Activated CD4-positive, alpha-beta T cell treated with anti-CD3 and anti-CD28 coated beads, Interleukin-2, amount 50 U/mL, for 48 hours (primary cell): ENCODE measurements at places on chromosomes 6 and 20.

GRCh38 chr6:140046016-140046632, 671.7 kb upstream of the CITED2 start:
- DNase-seq: no peak

GRCh38 chr20:41169162-41169690, 31.9 kb downstream of the PLCG1 start:
- no peak for DNase-seq

GRCh38 chr6:170142559-170142958, 148.3 kb downstream of the DLL1 start:
- DNase-seq: no peak

- no peak for DNase-seq
These were observed 722.2 kb upstream of the EYS start for GRCh38 chr6:66429210-66429609.

GRCh38 chr20:46928580-46929132, 34.0 kb downstream of the EYA2 start:
- no peak for DNase-seq

DNA sequence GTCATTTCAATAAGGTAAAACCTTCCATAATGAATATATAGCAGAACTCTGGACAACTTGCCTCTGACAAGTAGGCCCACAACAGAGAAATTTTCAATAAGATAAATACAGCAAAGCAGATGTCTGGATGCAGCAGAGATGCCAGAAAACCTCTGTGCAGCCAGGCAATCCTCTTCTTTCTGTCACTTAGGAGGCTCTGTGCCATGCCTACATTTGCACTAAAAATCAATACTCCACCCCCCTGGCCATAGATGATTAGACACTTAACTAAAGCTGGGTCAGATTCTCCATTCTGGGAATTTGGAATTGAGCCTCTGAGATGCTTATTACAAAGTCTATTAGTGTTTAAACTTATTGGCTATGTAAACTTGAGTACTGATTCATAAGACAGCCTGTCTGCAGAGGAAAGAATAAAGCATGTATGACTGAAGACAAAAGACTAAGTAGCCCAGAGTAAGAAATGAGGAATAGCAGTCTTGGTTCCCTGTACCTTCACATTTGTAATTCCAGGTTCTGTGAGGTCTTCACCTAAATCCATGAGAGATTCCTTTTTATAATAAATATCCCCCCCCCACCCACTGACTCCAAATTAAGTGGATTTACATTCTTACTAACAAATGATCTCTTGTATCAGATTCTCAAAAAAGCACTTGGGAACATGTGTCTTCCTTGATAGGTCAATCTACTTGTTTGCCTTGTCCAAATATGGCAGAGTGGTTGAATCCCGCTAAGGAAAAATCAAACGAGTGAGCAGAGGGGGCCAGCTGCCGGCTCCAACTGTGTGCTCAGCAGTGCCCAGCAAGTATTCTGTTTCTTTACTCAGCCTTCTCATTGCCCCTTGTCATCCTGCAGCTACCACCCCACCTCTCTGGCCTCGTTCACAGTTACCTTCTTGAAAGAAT, 20.4 kb downstream of the MAN1A1 start:
- DNase-seq: no peak

DNA sequence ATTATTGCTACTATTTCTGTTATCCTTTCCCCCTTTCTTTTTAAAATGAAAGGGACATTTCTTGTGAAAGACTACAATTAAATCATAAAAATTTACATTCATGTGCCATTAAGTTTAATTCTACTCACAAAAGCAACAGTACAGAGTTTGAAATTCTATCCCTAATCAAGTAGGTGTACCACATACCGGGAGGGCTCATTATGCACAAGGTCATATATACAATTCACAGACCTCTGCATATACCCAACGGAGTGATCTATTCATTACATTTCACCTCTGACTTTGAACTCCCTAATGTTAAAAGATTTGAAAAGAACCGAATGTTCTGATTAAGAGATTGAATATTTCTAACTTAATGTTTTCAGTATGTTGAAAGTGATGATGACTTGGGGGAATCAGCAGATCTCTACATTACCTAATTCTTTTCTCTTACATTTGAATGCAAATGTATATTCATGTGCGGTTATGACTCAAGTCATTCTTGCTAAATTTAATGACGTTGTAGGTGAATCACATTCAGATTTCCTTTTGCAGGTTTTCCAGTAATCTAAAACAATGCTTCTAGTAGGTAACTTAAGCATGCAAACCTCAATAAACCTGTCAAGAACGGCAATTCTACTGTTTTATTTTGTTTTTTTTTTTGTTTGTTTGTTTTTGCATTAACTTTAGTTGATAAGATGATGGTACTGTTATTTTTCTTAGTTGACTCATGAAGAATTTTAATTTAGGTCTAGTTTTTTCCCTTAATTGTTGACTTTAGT, 7.3 kb downstream of the EYA4 start:
- DNase-seq: no peak

GRCh38 chr20:45496166-45496565, 19.3 kb downstream of the SPINT3 start:
- DNase-seq: no peak

GRCh38 chr6:44386929-44387345, 569 bp upstream of the CDC5L start:
- DNase-seq: no peak

GRCh38 chr20:50399555-50399916, 110.6 kb upstream of the PTPN1 start:
- DNase-seq: no peak

DNA sequence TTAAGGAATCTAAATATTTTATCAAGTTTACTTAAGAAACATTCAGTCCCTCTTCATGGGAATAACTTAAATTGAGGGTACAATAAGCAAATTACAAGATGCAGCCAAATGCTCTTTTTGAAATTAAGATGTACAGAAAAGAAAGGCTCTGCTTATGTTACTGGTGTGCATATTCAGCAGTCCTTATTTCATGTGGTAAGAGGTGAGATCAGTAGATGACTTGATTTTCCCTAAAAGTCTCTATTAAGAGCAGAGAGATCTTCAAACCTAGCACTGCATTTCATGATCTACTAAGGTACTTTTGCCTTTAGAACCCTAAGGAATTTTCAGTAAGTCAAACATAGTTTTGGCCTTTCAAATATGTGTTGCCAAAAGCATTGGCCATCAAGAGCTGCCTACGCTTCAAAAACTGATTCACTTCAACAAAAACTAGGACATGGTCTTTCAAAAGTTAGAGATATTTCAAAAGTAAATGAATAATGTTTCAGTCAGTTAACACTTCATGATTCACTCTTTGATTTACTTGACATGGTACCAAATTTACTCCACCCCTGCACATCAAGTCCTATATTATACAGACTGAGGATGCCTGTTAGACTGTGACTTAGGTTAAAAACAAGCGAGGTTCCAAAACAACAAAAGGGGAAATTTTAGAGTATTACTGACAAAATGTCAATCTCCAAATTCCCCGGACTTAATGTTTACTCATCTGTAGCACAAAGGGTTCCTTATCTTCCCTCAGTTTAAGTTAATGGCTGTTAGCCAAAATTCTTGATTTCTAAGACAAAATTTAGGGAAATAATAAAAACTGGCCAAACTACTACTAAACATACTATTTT, 19.2 kb downstream of the C6orf62 start:
- no peak for DNase-seq

GRCh38 chr6:156161471-156161870, 615.7 kb upstream of the ARID1B start:
- DNase-seq: no peak

DNA sequence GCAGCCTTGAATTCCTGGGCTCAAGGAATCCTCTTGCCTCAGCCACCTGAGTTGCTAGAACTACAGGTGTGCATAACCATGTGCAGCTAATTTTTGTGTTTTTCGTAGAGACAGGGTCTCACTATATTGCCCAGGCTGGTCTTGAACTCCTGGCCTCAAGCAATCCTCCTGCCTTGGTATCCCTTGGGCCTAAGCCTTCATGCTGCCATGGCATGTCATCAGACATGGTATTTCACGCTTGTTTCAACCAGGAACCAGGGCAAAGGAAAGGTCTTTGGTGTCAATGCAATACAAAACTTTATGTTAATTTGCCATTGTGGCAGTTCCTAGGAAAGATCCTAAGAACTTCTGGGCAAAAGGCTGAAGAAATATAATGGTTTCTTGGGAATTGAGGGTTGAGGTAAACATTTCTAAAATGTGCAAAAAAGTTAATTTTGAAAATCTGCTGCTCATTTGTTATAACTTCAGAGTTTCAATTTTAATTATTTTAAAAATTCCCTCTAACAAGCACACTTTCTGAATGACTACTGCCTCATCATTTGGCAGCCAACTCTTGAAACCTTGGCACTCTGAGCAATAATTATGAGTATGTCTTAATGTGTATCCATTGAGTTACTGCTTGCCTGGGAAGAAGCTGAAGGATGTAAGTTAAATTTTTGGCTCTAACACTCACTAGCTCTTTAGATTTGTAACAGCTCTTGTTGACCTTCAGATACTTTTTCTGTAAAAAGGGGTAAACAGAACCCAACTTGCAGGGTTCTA, 154.1 kb downstream of the GJA10 start:
- no peak for DNase-seq

DNA sequence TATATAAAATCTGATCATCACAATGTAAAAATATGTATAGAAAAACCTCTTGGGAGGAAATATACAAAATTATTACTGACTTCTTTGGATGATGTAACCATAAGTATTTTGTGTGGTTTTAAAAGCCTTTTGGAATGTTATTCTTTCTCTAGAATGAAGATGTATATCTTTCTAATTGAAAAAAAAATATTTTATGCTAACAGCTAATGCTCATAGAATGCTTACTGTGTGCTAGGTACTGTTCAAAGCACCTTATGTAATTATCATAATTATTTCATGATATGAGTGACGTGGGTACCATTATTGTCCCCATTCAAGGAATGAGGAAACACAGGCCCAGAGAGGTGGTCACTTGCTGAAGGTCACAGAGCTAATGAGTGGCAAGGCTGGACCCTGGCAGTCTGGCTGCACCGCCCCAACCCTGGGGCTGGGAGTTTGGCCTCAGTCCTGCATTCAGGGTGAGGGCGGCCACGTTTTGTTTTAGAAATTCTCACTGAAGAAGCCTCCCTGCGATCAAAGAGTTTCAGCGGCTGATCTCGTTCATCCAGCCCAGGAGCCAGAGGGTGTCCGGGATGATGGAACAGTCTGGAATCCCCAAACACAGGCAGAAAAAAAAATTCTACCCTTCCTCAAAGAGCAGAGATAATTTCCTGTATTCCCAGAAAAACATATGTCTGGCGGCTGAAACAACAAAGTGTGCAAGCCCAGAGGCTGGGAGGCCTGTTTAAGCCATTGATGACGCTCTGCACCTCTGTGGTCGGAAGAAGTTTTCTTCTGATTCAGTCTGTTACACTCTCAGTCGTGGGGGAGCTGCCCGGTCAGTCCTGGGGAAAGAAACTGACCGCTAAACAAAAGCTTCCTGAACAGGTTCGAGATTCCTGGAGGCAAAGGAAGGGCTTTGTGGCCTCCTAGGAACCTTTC, 37.3 kb downstream of the TFEB start:
- DNase-seq: no peak

DNA sequence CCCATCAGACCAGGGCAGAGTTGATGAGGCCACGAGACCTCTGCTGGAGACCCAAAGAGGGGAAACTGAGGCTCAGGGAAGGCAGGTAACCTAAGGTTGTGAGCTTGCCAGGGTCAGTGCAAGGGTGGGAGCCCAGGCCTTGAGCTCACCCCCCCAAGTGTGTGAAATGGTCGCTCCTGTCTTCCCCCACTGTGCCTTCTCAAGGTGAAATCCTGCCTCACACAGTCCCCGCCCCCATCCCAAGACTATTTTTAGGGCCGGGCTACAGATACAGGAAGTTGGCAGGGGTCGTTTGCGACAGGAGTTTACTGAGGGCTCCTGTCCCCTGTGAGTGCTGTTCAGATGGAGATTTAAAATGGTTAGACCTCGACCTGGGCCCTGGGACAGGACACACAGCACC, 18.7 kb upstream of the GATA5 start:
- DNase-seq: no peak

GRCh38 chr20:44728801-44729443, 13.8 kb downstream of the CCN5 start:
- DNase-seq: no peak

DNA sequence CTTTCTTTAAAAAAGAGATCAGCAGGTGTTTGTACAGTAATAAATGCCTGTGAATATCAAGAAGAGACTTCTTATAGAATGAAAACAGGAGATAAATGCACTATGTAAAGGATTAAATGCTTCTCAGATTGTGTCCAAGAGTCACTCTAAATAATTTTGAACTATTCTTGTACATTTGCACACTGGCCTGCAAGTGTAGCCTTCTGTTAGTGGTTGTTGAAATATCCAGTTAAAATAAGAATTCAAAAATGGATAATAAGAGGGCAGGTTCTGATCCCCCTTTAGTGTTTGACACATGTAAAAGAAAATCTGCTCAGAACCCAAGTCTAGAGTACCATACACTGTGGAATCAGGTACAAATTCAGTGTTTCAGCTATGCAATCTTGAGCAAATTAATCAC, 91.9 kb downstream of the BCAS1 start:
- no peak for DNase-seq

DNA sequence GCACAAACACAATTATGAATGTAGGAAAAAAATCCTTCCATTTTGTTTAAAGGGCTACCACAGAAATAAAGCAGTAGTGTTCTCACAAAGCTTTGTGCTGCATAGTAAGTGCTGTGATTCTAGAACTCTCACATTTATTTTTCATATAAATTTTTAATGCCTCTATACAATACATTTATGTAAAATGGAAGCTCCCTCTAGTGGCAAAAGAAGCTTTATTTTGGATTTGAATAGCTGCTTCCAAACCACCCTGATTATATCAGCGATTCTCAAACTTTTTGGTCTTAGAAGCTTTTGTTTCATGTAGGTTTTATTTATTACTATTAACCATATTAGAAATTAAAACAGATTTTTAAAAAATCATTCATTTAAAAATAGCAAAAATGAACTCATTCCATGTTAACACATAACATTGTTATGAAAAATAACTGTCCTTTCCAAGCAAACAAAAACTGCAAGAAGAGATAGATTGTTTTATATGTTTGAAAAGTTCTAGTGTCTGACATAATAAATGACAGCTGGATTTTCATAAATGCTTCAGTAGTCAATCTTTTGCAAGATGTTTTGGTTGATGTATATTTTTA, 38.4 kb downstream of the HS3ST5 start:
- no peak for DNase-seq
